ENCODE measurements at places on chromosomes 5 and 9.

DNA sequence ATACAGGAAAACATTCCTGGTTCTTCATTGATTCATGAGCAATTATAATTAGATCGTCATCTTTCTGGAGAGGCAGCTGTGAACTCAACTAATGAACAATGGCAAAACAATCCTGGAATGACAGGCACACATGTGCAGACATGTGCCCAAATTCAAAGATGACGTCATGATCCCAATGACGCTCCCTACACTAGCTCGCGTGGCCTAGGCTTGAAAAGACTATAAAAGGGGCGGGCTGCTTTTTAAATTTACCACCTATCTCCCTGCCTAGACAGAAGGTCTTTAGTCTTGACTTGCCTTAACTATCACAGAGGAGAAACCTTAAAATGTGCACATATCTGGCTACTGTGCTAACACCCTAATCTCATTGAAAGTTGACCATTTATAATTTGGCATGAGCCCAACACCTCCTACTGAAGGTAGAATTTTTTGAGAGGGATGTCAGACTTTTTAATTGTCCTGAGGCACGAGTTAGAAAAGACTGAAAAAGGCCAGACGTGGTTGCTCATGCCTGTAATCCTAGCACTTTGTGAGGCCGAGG is 88.2 kb downstream of the PRRT1B start:
- DNase-seq = no peak

DNA sequence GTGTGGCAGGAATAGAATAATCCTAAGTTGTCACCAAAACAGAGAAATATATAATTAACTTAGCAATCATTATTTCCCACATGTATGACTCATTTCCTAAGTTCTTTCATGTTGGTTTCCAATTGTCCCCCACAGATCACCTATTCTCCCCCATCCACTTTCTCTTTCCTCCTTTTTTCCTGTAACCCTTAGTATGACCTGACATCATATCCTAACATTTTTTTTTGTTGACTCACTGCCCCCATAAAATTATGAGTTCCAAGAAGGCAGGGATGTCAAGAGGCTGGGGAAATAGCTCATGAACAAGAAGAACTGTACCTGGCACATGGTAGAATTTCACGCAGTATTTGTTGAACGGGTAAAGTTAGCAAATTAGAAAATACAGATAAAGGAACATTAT is 186.7 kb downstream of the DCP2 start:
- DNase-seq = no peak

DNA sequence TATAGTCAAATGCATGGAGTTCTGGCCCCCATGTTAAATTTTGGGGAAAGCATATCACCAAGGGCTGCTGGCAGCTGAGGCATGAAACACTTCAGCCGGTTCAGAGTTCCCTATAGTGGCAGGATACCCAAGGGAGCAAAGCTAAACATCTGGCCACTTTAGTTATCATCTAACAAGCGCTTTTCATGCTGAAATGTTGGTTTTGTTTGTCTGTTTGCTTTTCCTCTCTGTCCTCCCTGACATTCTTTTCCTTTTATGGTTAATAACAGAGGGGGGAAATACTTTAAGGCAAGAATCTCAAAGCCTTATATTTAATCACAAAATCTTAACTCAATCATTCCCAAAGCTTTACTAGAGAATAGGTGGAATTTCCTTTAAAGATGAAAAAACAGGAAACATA is 11.9 kb downstream of the APBA1 start:
- DNase-seq = no peak

DNA sequence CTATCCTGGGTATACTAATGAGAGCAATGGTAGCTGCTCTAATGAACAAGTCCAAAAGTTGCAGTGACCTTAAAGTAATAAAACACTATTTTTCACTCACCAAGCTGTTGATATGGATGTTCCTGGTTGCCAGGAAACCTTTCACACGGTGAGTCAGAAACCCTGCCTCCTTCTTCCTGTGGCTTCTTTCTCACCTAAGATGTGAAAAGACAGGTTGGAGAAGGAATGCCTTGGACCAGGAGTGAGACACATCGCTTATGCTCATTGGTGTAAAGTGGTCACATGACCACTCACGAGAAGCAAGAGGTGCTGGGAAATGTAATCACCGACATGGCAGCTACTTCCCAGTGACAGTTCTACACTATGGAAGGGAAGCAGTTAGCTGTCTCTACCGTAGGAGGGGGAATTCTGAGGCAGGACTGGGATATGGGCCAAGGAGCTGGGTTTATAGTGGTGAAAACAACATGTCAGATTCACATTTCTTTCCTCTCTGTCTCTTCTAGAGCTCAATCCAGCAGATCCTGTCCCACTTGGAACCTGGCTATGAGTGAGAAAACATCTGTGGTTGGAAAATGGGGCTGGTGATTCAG is 320.4 kb upstream of the KLF4 start:
- no peak for DNase-seq

- DNase-seq = no peak
These were observed 24.0 kb upstream of the FAM120AOS start for GRCh38 chr9:93477397-93477796.
